ENCODE measurements at places on chromosomes 6 and 20. TPM values are rescaled to one million over a fixed set of nuclear protein-coding genes. Genes with fewer than 3 reads are reported as not detected.

DNA sequence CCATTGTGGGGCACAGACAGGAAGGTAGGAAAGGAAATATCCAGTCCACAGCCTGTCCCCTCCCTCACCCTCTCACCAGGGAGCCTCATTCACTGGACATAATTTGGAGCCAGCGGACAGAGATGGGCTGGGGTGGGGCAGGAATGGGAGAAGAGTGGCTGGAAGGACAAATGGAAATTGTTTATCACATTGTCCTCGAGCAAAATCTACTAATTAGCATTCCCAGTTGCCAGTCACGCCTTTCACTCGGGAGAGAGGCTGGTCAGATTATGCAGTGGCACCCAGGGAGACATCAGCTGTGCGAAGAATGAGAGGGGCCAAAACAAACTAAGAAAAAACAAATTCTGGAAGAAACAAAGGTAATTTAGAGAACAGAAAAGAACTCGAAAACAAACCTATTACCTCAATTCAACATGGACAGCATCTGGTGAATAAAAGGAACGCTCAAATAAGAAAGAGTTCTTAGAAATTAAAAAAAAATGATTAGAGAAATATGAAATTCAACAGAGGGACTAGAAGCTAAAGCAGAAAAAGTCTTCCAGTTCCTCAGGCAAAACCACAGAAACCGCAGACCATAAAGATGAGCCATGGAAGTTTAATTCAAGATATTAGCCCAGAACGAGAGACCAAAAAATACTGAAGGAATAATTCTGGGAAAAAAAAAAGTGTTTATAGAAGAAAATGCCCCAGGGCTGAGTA, 108.5 kb upstream of the RALGAPA2 start:
- DNase-seq = no peak

GRCh38 chr20:1827974-1828785, 67.0 kb upstream of the SIRPA start:
- no peak for DNase-seq

DNA sequence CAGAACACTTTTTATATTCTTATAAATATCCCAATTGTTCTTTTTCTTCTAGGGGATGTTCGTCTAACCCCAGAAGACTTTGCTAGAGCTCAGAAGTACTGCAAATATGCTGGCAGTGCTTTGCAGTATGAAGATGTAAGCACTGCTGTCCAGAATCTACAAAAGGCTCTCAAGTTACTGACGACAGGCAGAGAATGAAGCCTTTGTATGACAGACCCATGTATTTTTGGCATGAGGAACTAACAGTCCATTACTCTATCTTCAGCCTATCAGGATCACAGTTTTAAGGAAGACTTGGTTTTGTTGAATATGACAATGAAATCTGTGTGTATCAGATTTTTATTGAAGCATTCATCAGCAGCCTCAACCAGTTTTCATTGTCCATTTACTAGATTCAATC, 71.4 kb downstream of the VTA1 start:
- no peak for DNase-seq

DNA sequence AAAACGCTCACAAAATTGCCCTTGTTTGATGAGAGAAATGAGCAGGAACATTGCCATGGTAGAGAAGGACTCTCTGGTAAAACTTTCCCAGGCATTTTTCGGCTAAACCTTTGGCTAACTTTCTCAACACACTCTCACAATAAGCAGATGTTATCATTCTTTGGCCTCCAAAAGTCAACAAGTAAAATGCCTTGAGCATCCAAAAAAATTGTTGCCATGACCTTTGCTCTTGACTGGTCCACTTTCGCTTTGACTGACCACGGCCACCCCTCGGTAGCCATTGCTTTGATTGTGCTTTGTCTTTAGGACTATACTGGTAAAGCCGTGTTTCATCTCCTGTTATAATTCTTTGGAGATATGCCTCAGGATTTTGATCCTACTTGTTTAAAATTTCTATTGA, 41.1 kb upstream of the PREP start:
- no peak for DNase-seq

DNA sequence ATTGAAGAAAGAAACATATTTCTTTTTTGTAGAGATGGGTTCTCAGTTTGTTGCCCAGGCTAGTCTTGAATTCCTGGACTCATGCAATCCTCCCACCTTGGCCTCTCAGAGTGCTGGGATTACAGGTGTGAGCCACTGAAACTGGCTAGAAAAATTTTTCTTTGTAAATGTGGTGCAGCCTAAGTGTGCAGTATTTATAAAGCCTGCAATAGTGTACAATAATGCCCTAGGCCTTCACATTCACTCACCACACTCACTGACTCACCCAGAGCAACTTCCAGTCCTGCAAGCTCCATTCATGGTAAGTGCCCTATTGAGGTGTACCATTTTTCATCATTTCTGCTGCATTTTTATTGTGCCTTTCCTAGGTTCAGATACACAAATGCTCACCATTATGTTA, 31.4 kb downstream of the NHSL1 start:
- no peak for DNase-seq

GRCh38 chr20:25088267-25088666, 6.3 kb upstream of the VSX1 start:
- no peak for DNase-seq

GRCh38 chr20:57451795-57452661, 60.8 kb downstream of the RBM38 start:
- DNase-seq = peak; percentile 75

- no peak for DNase-seq
Measured at GRCh38 chr6:38016824-38017223, 197.3 kb downstream of the ZFAND3 start.

GRCh38 chr6:44497807-44498206, 110.3 kb downstream of the CDC5L start:
- no peak for DNase-seq

DNA sequence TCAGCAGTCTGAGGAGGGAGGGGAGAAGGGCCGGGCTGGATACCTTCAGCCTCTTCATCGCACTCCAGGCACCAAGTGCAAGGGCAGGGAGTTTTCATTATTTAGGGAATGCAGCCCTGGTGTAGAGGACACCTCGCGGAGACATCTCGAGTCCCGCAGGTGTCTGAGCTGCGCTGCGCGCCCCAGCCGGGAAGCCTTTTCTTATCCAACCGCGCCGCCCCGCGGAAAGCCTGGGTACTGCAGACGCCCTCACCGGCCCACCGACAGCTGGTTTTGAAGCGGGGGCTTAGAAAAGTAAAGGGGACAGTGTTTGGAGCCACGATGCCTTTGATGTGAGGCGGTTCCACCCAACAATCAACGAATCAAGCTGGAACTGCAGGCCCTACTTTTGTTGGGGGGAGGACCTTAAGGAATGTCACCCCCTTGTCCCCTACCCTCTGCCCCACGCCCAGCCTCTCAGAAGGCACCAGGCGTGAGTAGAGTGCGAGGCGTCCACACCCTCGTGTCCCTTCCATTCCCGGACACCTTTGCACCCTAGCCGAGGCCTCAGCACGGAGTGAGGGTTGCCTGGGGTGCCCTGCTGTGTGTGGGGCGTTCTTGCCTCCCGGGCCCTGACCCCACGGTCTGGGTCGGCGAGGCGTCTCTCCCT, 8.6 kb downstream of the NKX2-2 start:
- DNase-seq = peak; percentile 60

- no peak for DNase-seq
Measured at GRCh38 chr6:169972101-169972651, 220.8 kb downstream of the ERMARD start.

GRCh38 chr20:23156170-23156841, 70.2 kb upstream of the CD93 start:
- DNase-seq = no peak

DNA sequence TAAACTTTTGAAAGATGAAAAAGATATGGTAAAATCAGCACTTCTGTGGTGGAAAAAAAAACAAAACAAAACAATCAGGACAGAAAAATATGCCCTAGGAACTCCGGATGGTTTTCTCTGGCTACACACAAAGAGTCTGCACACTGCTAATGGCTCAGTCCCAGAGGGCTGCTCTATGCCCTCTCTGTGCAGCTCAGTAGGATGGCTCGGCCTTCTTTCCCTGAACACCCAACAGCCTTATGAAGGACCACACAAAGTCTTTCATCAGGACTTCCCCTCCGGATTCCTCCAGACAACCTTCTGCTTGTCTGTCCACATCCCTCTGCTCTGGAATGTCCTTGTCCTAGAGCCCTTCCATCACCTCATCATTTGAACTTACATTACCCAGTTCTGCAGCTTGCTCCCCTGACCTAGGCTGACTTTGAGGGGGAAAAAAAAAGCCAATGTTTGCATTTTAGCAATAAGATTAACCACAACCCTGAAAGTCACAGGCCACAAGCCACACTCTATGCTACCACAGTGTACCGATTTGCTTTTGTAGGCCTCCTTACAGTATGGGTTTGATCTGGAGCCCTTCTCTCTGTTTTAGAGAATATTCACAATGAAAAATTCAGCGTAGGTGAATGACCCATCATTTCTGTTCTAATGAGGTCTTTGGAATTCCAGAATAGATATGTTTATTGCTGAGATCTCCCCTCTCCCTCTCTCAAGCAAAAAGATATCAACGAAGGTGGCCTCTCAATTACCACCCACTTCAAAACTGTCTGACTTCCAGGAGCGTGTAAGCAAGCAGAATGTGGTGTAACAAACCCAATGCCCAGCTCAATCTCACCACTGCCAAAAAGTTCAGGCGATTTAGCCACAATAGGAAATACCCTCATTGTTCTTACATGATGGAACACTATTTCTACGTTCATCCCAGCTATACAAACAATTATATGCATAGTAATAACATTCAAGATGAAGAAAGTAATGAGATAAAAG, 164.0 kb downstream of the GMDS start:
- no peak for DNase-seq

Gene CDC40
- total RNA-seq = 39.7 TPM

Gene HLA-DRB5
- 6.1 TPM for total RNA-seq

Gene ZSCAN23
- total RNA-seq = not detected

Gene E2F1
- total RNA-seq = 168 TPM

Gene DSN1
- 33.0 TPM for total RNA-seq

Gene AFDN
- 68.8 TPM for total RNA-seq

Gene PGM3
- 37.4 TPM for total RNA-seq

Gene MAS1
- total RNA-seq = not detected

Gene LTA
- 4.3 TPM for total RNA-seq
